ENCODE measurements at places on chromosomes 2 and 18.
A peak's percentile ranks its signal among the peaks of the same experiment; 100 is the strongest.

GRCh38 chr2:122433123-122433754, 677.8 kb downstream of the TSN start:
- no peak for DNase-seq

DNA sequence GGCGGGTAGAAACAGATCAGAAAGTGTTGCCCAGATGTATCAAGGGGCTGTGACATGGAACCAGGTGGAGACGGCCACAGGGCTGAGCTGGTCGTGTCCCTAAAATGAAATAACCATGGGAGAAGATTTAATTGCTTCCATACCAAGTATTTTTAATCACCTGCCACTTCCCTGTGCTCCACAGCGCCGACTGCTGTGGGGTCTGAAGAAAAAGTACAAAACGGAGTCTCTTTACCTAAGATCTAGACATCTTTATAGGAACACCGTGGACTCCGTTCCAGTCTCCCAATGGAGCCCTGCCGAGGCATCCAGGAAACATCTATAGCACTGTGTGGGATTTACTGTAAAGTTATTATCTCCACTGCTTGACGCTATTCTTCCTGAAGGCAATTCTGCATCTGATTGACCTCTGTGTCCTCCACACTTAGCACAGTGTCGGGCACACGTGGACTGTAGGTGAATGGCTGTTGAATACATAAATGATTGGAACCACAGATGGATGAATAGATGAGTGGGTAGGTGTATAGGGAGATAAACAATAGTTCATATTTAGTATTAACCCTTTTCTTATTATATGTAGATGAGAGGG, 21.6 kb upstream of the GYPC start:
- DNase-seq, result peak; percentile 46

DNA sequence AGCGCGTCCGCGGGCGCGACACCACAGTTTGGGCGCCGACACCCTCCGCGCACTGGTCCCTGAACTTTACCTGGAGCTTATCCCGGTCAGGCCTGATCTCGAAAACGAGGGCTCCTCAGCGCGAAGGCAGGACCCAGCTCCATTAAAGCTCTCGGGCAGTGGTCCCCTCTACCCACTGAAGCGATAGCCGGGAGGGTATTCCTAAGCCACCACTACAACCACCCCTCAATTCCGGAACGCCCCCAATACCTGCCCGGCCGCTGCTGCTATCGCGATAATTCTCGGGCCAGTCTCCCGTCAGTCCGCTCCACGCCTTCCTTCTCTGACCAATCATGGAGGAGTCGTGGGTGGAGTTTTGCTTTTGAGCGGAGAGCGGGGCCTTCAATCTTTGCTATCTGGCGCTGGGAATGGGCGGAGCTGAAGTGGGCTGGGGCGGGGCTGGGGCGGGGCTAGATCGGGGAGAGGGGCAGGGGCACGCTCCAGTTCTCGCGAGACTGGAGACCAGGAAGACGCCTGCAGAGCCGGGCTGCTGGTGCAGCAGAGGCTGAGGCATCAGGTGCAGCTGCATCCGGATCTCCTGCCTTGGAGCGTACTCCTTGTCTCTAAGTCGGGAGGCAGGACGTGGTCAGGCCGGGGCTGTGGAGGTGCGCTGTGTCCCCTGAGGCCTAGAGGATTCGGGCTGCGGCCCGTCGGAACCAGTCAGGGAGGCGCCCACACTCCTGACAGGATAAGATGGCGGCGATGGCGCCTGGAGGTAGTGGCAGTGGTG, at the start of the genes PIGN and RELCH:
Gene PIGN (minus strand): TSS at position 283 of the 769 bp plus-strand sequence. CDS start 25,703 bp downstream, outside the sequence.
Gene RELCH (plus strand): TSS at position 482 of the 769 bp plus-strand sequence. CDS start 251 bp downstream, at position 733.
- DNase-seq, result peak; percentile 99

- DNase-seq, result no peak
Measured at GRCh38 chr2:131475831-131476230, at the start of gene TUBA3D. TUBA3D (plus strand) TSS chr2:131476119; CDS start chr2:131476200, 81 bp downstream.

- DNase-seq, result no peak
Measured at GRCh38 chr2:109144271-109144670, 15.3 kb downstream of the SH3RF3 start.

Measured in GM23248 (cell line).